GM12891 (cell line): ENCODE measurements at places on chromosomes 5 and 9.

DNA sequence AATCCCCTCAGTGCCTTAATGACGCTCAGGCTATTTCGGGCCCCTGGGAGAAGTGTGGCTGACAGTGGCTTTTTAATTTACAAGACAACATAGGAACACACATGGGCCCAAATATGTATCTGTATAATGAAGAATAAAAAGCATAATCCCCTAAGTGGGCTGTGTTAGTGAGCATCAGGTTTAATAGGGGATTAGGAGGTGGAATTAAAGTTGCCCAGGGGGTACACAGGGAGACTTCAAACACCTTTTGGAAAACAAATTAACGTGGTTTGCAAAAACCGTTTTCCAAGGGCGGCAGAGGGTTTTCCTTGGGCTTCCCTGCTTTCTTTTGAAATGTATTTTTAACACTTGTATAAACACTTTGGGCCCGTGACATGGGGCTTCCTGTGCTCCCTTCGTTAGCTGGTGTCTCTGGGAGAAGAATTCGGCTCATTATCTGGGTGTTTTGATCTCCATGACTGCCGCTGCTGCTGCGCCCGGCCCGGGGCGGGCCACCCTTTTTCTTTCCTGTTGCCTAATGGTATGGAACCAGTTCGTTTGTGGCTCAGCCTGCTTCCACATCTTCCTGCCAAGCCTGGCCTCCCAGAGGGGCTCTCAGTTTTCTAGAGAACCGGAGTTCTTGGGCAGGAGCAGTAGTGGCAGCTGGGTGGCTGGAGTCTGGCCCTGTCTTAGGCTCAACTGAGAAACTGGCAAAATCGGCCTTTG, 173.0 kb downstream of the MACROH2A1 start:
- no peak for DNase-seq

GRCh38 chr9:134897584-134898170, 17.1 kb downstream of the FCN2 start:
- DNase-seq = no peak

GRCh38 chr5:3845230-3845629, 249.6 kb downstream of the IRX1 start:
- DNase-seq = no peak

GRCh38 chr5:115309751-115310370, 13.4 kb upstream of the CCDC112 start:
- no peak for DNase-seq

DNA sequence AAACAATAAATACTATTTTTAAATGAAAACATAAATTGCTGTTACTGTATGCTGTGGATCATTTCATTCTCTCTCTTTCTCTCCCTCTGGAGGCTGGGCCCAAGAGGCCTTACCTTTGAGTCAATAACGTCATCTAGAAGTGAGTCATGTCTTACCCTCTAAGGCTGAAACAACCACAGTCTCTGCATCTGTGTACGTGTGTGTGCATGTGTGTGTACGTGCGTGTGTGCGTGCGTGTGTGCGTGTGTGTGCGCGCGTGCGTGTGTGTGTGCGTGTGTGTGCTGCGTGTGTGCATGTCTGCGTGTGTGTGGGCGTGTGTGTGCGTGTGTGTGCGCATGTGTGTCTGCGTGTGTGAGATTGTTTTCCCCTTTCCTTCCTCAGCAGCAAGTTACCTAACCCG, 13.6 kb upstream of the IL17B start:
- no peak for DNase-seq

GRCh38 chr5:35904443-35905132, 33.8 kb downstream of the CAPSL start:
- peak; percentile 17 for DNase-seq

DNA sequence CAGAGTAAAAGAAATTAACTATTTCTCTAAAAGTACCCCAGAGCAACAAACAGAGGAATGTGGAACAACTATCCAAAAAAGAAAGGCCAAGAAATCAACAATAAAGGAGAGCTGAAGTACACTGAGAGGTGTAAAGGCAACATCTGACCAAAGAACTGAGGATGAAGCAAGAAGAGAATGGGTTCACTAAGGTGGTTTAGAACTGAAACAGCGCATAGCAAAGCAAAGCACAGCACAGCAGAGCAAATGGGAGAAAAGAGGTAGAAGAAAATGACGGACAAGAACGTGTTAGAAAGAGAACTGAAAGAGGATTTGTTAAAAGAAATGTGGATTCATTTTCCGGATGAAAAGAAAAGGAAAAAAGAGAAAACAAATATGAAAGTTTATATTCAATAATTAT, 25.8 kb downstream of the RFX3 start:
- no peak for DNase-seq

- DNase-seq = no peak
Measured at GRCh38 chr9:129557192-129558036, 63.5 kb downstream of the C9orf50 start.

GRCh38 chr9:123420592-123421111, 64.7 kb downstream of the CRB2 start:
- DNase-seq = no peak

GRCh38 chr5:126373375-126374108, 49.7 kb upstream of the GRAMD2B start:
- DNase-seq = no peak

GRCh38 chr9:26308328-26308727, 584.3 kb downstream of the CAAP1 start:
- DNase-seq = no peak
